Posterior vena cava (tissue), 2 donors: ENCODE measurements at places on chromosomes 11 and 22.

GRCh38 chr11:21635394-21636145 is 557.3 kb upstream of the ANO5 start:
- DNase-seq, result no peak

DNA sequence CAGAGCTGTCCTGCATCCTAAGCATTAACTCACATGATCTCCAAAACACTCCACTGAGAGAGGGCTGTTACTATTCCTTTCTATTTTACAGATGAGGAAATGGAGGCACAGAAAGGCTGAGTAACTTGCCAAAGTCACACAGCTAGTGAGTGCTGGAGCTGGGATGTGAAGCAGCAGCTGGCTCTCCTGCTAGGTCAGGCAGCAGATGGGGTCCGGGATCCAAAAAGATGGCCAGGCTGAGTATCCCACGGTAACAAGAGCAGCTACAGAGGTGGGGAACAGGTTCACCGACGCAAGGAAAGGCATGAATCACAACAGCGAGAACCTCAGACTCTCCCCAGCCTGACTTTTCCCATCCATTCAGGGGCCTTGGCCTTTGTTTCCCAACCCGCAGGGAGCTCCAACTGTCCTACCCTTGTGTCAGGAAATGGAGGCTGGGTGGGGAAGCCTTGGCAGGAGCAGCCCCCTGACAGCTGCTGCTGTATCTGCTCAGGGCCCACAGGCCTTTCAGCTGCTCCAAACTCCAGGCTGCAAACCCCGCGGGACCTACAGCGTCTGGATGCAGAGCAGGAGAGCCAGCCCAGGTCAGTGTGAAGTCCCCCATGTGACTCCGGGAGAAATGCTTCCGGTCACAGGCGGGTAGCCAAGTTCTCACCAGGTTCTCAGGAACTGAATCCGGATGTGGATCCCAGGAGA is 29.5 kb downstream of the DKK3 start:
- DNase-seq, result peak; percentile 92

- no peak for DNase-seq
Observed at GRCh38 chr22:39097098-39098020, at the start of gene APOBEC3H. TSS of gene APOBEC3H (plus strand) at chr22:39097244. CDS start at chr22:39100279, 3,035 bp downstream.

DNA sequence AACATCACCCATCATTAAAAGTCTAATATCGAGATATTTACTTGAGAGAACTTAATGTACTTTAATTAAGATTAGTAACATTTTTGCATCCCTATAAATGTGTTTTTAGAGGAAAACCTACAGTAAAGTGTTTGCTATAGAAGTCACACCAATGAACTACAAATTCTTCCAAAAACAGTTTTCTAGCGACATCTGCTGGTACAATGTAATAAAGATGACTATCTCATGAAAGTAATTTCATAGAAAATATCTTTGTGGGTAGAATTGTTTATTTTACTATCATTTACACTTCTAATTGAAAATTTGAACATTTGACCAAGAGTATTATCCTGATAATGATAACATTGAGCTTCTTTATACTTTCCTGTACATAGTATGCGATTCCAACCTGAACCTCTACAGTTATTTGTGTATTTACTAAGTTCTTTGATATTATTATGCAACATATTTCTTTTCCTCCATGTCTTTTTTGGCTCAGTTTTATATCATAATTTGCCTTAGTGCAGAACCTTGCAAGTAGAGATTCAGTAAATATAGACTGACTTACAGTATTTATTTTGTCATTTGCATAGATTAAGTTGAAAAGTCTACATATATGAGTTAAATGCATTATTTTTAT is 252.7 kb downstream of the TMEM135 start:
- no peak for DNase-seq

- DNase-seq, result no peak
Observed at GRCh38 chr11:11189506-11189905, 163.5 kb downstream of the CSNK2A3 start.

- DNase-seq, result peak; percentile 49
Observed at GRCh38 chr22:49377306-49377705, 450.4 kb downstream of the BRD1 start.

- no peak for DNase-seq
Observed at GRCh38 chr11:132686886-132687285, 845.4 kb downstream of the OPCML start.

- DNase-seq, result no peak
Observed at GRCh38 chr11:126587541-126587940, 232.1 kb downstream of the ST3GAL4 start.

GRCh38 chr22:49583886-49584505 is 243.7 kb downstream of the BRD1 start:
- no peak for DNase-seq

DNA sequence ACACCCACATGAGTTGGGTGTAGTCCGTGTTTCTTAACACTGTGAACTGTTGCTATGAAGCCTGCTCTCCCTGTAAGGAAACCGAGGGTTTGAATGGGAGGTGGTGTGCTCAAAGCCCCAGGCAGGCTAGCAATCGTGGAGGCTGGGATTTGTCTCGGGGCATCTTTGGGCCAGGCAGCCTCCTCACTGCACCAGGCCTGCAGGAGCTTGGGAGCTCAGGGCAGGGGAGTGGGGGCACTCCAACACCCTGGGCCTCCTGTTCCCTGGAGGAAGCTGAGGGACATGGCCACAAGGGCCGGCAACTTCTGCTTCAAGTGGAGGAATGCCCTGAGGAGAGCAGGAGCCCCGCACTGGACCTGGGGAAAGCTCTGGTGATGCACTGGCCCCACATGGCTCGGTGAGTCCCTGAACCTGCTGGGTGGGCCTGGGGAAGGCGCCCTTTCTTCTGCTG is 164.7 kb upstream of the B3GAT1 start:
- DNase-seq, result no peak

DNA sequence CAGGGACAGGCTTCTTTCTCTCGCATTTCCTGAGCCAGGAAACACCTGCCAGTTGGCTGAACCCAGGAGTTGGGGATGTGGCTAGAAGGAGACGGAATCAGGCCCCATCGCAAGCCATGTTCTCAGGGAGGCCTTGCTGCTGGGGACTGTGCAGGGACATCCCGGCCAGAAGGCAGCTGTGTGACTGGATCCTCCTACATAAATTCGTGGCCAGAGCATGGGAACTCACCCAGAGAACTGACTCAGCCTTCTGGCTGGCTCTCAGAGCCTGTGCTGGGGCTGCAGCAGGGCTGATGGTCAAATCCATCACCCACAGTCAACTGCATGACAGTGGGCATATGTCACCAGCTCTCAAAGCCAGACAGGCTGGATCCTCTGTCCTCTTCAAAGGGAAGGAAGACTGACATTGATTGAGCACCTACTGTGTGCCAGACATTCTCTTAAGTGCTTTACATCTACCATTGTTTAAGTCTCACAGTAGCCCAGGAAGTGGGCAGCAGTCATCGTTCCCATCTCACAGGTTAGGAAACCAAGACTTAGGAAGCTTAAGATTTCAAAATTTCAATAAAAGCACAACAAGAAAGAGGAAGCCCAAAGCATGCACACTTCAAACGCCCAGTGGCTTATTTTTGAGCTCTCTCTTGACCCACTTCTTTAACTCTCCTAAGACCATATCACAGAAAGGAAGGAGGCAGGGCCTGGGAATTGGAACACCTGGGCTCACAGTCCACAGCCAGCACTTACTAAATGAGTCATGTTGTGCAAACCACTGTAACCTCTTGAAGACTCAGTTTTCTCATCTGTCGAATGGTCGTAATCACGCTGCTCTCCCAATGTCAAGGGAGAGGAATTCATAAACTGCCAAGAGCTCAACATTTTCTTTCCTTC is 30.9 kb upstream of the CACNG2 start:
- peak; percentile 70 for DNase-seq

GRCh38 chr11:18727479-18728236 is 1.7 kb upstream of the IGSF22 start:
- DNase-seq, result no peak

- DNase-seq, result no peak
Observed at GRCh38 chr22:25845985-25846745, 104.2 kb downstream of the MYO18B start.

DNA sequence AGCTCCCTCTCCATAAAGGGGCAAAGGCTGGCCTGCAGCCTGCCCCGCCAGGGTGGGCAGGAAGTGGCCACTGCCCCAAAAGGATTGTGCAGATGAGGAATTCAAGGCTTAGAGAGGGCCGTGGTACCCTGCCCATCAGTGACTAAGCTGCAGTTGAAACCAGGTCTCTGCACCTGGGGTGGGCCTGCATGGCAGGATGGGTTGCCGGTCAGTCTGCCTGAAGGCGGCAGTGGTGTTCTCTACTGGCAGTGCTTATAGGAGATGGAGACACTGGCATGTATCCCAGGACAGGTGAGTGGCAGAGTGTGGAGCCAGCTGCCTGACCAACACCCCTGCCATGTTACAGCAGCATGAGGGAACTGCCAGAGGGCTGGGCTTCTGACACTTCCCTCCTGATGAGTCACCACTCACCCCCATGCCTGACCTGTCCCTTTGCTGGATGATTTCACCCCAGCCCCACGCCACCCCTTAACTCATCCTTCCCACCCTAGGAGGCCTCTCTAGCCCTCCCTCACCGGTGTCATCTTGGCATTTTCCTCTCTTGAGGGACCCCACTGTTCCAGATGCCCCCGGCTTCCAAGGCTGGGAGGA is 70.2 kb upstream of the LMO1 start:
- DNase-seq, result no peak

GRCh38 chr22:21450320-21450831 is 16.8 kb upstream of the TMEM191C start:
- peak; percentile 64 for DNase-seq

- DNase-seq, result no peak
Observed at GRCh38 chr11:113664069-113664980, 41.8 kb downstream of the TMPRSS5 start.

- DNase-seq, result no peak
Observed at GRCh38 chr11:121406291-121406690, 45.8 kb upstream of the SORL1 start.

DNA sequence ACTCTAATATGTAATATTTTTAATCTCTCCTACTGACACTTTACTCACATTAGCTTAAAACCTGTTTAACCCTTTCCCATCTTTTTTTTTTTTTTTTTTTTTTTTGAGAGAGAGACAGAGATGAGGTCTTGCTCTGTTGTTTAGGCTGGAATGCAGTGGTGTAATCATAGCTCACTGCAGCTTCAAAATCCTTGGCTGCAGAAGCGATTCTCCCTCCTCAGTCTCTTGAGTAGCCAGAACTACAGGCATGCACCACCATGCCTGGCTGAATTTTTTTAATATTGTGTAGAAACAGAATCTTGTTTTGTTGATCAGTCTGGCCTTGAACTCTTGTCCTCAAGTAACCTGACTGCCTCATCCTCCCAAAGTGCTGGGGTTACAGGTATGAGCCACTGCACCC is 37.3 kb downstream of the PAMR1 start:
- DNase-seq, result no peak

DNA sequence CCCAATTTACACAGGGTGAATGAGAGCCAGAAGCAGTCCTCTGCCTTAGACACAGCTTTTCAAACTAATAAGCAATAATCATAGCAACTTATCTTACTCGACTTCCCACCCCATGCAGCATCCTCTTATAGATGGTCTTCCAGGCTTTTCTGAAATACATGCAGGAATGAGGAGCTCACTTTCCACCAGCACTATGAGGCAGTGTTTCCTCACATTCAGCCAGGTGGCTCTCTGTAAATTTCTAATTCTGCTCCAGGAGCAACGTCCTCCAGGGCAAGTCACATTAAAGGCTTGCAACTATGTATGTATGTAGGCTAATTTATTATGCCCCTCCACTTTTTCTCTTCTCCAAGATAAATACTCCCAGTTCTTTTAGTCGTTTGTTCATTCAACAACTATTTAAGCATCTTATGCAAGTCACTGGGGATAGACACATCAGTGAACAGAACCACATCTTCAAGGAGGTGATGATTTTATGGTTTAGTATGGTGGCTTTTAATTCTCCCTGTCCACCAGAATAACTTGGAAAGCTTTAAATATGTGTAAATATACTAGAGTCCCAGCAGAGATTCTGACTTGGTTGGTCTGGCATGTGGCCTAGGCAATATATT is 59.9 kb downstream of the PAK1 start:
- no peak for DNase-seq

- DNase-seq, result no peak
Observed at GRCh38 chr22:42620084-42620483, 5.4 kb upstream of the POLDIP3 start.

DNA sequence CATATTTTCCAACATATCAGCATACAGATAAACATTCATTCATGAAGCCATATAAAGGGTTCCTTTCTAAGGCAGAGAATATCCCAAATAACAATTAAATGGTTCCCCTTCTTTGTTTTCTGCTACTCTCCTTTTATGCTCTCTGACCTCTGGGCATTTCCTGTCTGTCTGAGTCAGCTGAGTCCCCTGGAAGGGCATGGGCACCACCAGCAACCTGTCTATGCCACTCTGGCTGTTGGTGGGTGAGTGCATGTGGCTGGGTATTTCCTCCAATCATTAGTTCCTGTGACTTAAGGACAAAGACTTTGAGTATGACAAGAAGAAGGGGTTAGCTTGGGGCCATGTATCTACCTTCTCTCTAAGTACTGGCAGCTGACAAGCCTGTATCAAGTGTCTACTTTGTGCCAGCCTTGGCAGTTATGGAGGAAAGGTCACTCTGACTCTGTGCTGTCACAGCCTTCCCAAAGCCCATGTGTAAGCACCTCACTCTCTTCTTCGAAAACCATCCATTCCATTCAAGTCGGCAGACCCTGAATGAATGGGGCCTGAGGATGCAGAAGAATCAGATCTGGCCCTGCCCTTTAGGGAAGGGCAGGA is 86.3 kb upstream of the PHOX2A start:
- DNase-seq, result peak; percentile 3

- DNase-seq, result peak; percentile 73
Observed at GRCh38 chr22:24585927-24586546, 6.8 kb downstream of the LRRC75B start.

- peak; percentile 81 for DNase-seq
Observed at GRCh38 chr22:23315341-23315917, 135.1 kb downstream of the BCR start.

GRCh38 chr11:114400915-114401223 is 403 bp downstream of the RBM7 start:
- no peak for DNase-seq

DNA sequence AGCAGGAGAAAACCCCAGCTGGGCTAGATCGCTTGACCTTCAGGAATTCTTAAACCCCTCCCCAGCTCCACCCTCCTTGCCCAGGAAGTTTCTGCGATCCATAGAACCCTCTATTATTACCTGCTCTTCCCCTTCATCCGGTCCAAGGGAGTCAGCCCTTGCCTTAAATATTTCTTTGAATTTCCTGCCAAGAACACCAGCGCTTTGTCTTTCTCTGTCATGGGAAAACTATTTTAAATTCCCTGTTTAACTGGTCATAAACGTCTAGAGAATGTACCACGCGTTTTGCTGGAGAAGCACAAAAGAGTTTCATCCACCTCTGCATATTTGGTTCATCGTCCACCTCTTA is 496 bp upstream of the TRAF6 start:
- DNase-seq, result no peak

DNA sequence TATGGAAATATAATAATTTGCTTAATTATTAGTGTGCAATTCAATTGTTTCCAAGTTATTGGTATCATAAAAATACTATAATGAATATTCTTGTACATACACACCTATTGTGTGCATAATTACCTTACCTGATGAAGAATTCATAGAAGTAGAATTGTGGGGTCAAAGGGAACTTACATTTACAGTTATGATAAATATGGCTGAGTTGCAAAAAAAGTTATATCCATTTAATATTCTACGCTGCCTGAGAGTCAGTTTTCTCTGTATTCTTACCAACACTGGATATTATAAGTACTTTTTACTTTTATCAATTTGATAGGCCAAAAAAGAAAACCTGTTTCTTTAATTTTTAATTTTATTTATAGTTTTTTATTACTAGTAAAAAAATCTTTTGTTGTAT is 2.1 kb upstream of the PSMA1 start:
- no peak for DNase-seq
